Omental fat pad (tissue), 4 donors: ENCODE measurements at places on chromosomes 1 and 21. TPM values are rescaled to one million over a fixed set of nuclear protein-coding genes. Genes with fewer than 3 reads are reported as not detected.

- no peak for DNase-seq
Observed at GRCh38 chr1:243267914-243268653, 12.2 kb downstream of the SDCCAG8 start.

DNA sequence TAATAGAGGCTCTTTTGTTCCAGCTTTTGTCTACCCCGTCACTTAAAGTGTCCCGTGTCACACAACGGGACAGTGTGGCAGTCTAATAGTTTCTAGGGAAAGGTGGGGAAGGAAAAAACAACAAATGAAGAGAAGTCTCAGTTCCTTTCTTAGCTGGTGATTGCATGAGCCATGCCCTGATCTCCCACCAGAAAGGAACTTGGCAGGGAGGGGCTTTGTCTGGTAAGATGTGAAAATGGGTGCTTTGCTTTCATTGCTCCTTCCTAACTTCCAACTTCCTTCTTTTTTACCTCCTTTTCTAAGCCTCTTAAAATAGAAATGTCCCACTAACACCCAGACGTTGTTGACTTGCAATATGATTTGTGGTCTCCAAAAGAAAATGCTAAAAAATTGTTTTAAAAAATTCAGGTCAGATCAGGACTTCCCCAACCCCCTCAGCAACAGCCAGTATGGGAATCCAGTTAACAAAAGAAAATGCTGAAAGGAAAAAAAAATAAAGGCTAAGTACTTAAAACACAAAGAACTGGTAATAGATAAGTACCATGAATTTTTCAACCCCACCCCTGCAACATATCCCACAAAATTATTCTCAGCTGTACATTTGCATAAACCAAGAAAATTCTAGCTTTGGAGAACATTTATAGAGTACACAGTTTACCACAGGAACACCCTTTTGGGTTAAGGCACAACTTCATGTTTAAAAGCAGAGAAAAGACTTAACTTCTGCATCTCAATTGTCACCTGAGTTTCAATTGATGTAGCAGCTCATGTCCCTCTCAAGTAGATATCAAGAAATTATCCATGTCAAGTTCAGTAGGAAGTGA, 106.2 kb downstream of the NIBAN1 start:
- no peak for DNase-seq

DNA sequence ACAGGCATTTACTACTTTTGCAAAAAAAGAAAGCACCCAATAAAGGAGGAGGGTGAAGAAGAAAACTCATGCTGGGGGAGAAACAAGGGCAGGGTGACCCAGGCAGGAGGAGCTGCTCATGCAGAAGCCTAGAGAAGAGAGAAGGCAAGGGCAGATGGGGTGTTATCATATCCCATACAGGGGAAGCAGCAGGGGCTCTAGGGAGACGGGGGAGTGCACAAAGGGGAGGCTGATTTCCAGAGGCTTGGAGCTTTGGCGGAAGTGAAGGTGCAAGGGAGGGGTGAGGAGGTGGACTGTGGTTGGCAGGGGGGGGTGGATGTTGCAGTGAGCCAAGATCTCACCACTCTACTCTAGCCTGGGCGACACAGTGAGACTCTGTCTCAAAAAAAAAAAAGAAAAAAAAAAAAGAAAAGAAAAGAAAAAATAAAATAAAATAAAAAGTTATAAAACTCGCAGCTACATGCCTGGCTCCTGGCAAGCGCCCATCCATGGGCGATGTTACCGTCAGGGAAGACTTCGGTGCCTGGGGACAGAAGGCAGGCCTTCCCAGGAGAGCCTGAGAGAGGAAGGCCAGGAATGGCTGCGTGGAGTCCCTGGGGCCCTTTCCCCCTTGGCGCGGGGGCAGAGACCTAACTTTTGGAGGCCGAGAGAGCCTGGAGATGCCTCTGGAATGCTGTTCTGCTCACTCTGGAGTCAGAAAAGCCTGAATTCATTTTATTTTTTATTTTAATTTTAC, 3.3 kb upstream of the FCN3 start:
- DNase-seq = no peak

DNA sequence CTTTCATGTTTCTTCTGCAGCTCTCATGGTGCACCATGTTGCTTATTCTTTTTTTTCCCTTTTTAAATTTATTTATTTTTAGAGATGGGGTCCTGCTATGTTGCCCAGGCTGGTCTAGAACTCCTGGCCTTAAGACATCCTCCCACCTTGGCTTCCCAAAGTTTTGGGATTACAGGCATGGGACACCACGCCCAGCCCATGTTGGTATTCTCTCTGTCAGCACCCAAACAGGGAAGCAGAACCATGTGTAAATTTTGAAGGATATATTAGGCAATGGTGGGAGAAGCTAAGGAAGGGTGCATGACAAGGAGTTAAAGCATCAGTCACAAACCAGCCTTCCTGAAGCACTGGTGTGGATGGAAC, 39.6 kb upstream of the ENAH start:
- no peak for DNase-seq

DNA sequence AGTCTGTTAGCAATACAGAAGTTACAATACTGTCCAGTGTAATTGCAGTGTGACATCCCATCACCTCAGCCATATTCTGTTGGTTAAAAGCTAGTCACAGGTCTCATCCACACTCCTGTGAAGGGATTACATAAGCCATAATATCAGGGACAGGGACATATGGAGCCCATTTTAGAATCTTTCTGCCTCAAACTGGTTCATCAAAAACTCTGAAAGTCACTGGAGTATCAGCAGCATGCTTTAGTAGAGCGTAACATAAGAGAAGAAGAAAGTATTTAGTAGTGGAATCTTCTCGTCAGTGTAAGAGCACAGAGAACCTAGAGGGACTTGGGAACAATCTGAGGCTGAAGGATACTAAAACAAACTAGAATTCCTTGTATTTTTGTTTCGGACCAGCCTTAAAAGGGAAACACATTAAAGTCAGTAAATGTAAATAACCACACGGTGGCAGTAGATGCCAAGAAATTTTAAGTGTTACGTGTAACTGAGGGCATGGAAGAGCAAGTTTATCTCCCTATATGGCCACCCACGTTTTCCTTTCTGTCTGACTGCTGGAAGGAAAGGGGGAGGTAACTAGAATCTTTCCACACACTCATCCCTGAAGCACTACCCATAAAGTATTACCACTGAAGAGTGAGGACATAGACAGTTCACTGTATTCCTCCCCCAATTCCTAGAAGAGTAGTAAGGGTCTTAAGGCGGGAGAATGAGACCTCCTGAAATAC, 41.6 kb upstream of the AGL start:
- DNase-seq = no peak

GRCh38 chr1:109850827-109851226, 59.8 kb upstream of the CSF1 start:
- no peak for DNase-seq

- no peak for DNase-seq
Observed at GRCh38 chr1:91124989-91125417, 103.2 kb upstream of the ZNF644 start.

GRCh38 chr1:55445416-55445815, 230.3 kb upstream of the USP24 start:
- DNase-seq = no peak

- no peak for DNase-seq
Observed at GRCh38 chr1:24142546-24143534, at the start of gene IL22RA1. Gene IL22RA1, minus strand, starts transcription at chr1:24143140. Its CDS starts 58 bp downstream, at chr1:24143082.

DNA sequence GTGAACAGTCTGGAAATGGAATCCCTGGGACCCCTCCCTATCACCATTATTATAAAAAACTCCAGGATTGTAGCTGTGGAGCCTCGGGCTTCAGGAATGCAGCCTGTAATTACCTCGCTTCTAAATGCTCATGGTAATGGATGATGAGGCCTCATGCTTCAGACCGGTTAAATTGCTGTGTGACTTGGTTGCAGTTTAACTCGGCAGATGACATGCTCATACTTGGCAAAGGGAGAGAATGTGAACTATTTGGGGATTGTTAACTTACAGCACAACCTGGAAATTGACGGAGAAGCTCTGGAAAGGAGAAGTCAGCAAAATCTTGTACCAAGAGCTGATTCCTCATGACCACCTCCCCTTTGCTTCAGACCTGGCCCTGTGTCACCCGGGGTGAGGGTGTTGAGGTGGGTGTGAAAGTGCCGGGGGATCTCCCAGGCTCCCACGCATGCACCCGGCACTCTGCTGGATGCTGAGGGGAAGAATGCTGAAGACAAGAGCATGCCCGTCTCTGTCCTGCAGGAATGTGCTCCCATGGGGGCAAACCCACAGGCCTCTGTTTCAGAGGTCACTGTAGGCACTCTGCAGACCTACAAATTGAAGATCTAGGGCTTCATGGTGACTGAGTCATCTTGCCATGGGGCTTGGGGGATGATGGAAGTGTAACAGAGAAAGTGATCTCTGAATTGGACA, 364.8 kb downstream of the RPS6KC1 start:
- no peak for DNase-seq

DNA sequence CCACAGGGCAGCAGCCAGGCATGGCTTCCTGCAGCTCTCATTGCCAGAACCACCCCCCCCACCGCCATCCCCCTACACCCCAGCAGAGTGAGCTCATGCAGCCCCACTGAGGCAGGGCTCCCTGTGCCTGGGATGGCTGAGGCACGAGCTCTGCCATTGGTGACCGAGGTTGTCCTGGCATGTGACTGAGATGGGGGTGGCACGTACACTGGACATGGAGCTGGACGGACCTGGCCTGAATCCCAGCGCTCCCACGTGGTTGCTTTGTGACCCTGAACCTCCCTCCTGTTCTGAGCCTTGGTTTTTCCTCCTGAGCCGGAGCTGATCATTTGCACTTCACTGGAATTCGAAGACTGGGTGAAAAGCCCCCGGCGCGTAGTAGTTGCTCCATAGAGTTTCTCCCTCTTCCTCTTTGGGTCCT, 28.3 kb downstream of the ALPL start:
- DNase-seq = no peak

- DNase-seq = no peak
Observed at GRCh38 chr1:154237435-154237834, 16.7 kb downstream of the UBAP2L start.

- no peak for DNase-seq
Observed at GRCh38 chr1:12056331-12056841, 6.7 kb upstream of the TNFRSF8 start.

- DNase-seq = no peak
Observed at GRCh38 chr1:222062640-222063039, 320.8 kb upstream of the DUSP10 start.

- DNase-seq = no peak
Observed at GRCh38 chr1:15680561-15681348, 3.4 kb upstream of the PLEKHM2 start.

GRCh38 chr1:54186056-54186455, 13.8 kb downstream of the CYB5RL start:
- no peak for DNase-seq

- DNase-seq = no peak
Observed at GRCh38 chr1:222754366-222755139, 17.6 kb downstream of the FAM177B start.

DNA sequence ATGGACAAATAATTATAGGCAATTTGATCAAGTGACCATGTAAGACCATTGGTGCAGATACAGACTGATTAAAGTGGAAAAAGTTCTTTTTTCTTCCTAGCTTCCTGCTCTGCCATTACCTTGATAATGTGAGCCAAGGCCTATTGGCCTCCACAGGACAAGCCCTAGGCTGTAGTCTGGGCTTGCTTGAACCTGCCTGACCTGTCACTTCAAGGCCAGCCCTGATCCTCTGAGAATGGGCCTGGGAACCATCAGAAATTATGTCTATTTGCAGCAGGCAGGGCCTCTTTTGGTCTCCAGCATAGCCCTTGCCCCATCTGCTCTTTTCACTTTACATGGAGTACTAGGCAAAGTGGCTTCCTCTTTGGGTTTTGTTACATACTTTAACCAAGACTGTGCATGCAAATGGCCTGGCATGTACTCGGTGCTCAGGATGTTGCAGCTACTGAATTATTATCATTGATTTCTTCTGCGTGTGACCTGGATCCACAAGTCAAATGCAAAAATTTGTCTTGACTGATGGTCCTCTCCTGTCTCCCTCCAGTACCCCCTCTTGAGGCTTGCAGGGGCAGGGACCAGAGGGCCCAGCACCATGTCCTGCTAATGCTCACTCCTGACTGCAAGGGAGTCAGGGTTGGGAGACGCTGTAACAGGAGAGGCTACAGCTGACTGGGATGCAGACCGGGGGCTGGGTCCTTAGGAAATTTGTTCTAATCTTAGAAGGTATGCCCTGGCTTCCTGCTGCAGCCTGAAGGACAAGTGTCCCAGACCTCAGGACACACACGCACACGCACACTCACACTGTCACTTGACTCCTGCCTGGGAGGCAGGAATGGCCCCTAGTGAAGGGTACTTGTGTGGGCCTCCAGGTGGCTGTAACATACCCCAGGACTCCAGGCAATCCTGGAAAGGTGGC, 39.4 kb downstream of the RCSD1 start:
- DNase-seq = no peak

GRCh38 chr21:16179773-16180172, 450.0 kb downstream of the USP25 start:
- no peak for DNase-seq

GRCh38 chr1:179925922-179926849, 28.4 kb upstream of the CEP350 start:
- DNase-seq = no peak

GRCh38 chr1:220893701-220894024, 14.4 kb downstream of the HLX start:
- DNase-seq = no peak

DNA sequence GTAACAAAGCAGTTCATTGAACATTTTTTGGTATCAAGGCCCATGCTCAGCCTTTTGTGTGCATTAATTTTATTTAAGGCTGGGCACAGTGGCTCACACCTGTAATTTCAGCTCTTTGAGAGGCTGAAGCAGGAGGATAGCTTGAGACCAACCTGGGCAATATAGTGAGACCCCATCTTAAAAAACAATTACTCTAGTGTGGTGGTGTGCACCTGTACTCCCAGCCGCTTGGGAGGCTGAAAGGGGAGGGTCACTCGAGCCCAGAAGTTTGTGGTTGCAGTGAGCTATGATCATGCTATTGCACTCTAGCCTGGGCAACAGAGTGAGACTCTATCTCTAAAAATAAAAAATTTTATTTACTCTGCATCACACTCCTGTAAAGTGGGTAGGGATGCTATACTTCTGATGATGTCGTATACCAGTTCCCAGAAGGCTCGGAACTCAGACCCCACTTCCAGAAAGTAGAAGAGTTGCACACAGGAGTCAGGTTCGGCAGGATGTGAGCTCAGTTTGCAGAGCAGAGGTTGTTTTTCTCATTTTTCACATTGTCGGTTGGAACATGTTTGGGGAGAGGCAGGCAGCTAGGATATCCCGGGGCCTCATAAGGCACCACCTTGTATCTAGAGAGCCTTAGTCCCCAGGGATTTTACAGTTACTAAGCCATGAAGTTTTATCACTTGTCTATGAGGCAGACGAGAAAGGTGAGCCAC, 144.6 kb downstream of the GALNT2 start:
- DNase-seq = no peak

- DNase-seq = no peak
Observed at GRCh38 chr1:153293480-153293775, 19.3 kb downstream of the PGLYRP3 start.

Gene S100A7A
- total RNA-seq = not detected

Gene NUAK2
- 4.1 TPM for total RNA-seq

Gene MFAP2
- 9.3 TPM for total RNA-seq

Gene PGLYRP3
- total RNA-seq = not detected

Gene KRTAP23-1
- total RNA-seq = not detected

Gene KRTAP10-2
- total RNA-seq = not detected

Gene SOX13
- total RNA-seq = 19.5 TPM

Gene HAO2
- not detected for total RNA-seq

Gene KCNJ6
- total RNA-seq = not detected

Gene TRIM63
- total RNA-seq = not detected

Gene REN
- total RNA-seq = 2.8 TPM

Gene GRIK3
- total RNA-seq = 0.09 TPM

Gene CXADR
- total RNA-seq = 0.63 TPM

Gene LRRC39
- total RNA-seq = 1.0 TPM
